ENCODE measurements at places on chromosomes 6 and 20.

GRCh38 chr6:8914700-8915099 lies 479.4 kb upstream of the SLC35B3 start:
- DNase-seq: no peak

- DNase-seq: no peak
These were observed 7.4 kb downstream of the GMEB2 start for GRCh38 chr20:63619505-63619904.

DNA sequence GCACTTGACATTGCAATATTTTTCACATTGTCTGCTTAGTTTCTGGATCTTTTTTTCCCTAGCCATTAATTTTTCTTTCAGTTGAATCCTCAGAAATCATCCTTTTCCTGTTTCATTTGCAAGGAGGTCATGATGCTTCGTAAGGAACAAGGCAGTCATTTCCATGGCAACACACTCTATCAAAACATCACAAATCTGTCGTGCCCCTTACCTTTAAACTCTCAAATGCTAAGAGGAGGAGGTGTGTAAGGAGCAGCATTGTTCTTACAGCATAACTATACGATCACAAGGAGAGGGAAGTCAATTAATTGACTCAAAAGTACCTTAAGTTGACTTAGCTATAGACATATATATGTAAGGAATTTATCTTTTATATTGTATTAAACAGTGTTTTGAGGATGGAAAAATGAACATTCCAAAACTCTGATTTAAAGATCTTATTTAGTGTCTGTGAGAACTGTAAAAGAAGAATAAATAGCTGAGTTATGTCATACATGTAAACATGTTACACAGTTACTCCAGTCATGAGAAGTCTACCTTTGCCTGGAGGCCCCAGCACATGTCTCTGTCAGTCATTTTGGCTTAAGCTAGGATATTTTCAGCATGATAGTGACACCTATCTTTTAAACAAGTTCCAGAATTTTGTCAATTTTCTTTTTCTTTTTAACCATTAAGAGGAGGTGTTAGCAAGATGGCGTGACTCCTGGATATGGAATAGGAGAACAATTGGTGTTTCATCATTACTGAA lies 41.6 kb downstream of the CDKAL1 start:
- DNase-seq: no peak

DNA sequence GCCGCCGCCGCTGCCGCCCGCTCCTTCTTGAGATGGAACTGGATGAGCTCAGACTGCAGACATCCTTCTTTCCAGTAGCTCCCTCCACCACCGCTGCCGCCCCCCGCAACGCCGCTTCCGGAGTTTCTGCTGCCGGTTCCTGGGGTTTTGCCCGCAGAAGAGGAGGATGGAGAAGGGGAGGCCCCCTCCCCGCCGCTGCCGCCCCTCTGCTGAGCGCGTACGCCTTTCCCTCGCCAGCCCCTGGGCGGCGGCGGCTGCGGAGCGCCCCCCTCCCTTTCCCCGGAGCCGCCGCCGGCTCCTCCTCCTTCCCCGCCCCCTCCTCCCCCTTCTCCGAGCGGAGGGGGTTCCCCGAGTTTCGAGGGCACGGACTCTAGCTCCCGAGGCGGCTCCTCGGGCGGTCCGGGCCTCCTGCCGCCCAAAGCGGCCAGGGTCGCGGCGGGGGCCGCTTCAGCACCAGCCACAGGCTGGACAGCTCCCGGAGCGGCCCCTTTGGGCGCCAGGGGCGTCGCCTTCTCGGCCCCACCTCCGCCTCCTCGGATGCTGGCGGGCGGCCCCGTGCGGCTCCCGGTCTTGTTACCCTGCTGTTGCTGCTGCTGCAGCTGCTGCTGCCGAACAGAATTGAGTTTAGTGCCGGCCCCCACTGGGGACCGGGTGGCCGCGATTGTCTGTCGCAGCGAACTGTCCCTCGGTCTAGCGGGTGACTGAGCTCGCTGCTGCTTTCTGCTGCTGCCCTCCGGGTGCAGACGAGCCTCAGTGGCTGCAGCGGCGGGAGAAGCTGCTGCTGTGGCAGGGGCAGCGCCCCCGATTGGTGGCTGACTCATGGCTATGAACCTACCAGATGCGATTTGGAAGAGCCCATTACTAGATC lies 3.1 kb downstream of the MTCL3 start:
- DNase-seq: peak; percentile 32

- no peak for DNase-seq
These were observed 19.6 kb upstream of the RREB1 start for GRCh38 chr6:7088076-7088742.

GRCh38 chr20:20303320-20303719 lies 64.6 kb upstream of the INSM1 start:
- DNase-seq: peak; percentile 39

DNA sequence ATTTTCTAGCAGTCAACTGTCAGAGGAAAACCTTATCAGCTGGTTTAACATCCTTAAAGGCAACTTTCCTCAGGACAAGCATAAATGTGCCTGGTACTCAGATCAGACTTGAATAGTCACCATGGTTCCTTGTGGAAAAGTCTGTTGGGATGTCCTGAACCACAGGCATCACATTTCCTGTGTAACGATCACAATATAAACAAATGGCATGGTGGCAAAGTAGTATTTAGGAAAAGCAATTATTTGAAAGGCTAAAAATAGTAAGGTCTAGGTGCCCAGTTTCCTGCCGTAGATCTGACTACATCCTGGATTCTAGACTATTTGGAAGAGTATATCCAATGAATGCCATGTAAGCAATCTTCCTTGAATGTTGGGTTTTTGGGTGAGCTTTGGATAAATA lies 271.9 kb upstream of the AGPAT4 start:
- DNase-seq: no peak

DNA sequence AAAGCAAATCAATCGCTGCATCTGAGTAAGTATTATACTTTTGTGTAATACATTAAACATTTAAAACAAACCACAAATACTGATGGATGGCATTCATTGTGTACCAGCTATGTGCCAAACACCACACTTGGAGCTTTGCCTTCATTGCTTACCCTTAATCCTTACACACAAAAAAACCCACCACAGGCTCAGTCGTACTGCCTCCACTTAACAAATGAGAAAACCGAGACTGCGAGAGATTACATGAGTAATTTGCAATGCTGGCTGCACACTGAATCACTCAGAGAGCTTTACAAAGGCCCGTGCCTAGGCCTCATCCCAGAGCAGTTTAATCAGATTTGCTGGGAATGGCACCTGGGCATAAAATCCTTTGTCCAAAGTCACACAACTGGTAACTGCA lies 130.5 kb downstream of the EDN1 start:
- DNase-seq: no peak
